ENCODE measurements at places on chromosomes 7 and 10.

- DNase-seq, result no peak
These were observed 17.1 kb upstream of the SLC13A1 start for GRCh38 chr7:123216825-123217224.

DNA sequence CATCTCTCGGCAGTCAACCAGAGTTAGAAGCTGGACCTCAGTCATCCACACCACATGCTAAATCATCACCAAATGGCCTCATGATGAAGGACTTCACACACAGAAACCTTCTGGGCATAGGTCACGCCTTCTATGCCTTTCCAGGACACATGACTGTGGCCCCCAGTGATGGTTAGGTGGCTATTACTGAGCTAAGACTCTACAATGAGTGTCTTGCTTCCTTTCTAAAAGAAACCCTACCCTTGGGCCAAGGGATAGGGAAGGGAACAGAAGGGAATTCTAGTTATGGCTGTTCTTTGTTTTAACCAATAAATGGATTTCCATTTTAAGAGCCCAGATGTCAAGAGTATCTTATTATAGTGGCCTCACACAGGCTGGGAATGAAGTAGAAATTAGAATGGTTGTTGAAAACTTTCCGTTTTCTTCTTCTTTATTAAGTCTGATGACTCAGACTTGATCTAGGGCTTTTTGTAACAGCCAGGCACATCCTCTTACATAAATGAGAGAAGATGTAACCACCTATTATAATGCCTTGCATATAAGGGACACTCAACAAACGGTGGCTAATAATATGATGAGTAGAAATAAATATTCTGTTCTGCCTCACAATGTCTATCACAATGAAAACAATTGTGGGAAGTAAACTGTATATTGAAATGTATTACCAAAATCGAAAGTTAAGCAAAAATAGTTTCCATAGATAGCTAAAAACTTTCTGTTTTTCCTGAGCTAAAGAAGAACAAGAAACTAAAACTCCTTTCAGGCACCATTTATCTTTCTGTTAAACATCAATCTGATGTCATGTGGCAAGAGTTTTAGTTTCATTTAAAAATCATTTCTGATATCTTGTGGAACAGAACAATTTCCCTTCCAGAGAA is 62.5 kb upstream of the TOMM7 start:
- DNase-seq, result no peak

DNA sequence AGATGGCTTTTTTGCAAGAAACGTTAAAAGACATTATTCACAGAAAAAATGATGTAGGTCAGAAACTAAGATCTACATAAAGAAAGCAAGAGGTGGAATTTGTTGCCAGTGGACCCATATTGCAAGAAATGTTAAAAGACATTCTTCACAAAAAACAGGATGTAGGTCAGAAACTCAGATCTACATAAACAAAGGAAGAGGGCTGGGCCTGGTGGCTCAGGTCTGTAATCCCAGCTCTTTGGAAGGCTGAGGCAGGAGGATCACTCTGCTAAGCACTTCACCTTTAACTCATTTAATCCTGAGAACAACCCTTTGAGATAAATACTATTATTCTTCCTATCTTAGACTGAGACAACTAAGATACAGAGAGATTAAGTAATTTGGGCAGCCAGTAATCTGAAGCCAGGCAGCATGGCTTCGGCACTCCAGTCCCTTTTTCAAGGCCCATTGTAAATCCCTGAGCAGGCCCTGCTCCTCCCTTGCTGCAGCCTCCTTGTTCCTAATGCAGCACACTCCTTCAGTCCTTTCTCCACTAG is 11.6 kb downstream of the ZFAND4 start:
- no peak for DNase-seq

DNA sequence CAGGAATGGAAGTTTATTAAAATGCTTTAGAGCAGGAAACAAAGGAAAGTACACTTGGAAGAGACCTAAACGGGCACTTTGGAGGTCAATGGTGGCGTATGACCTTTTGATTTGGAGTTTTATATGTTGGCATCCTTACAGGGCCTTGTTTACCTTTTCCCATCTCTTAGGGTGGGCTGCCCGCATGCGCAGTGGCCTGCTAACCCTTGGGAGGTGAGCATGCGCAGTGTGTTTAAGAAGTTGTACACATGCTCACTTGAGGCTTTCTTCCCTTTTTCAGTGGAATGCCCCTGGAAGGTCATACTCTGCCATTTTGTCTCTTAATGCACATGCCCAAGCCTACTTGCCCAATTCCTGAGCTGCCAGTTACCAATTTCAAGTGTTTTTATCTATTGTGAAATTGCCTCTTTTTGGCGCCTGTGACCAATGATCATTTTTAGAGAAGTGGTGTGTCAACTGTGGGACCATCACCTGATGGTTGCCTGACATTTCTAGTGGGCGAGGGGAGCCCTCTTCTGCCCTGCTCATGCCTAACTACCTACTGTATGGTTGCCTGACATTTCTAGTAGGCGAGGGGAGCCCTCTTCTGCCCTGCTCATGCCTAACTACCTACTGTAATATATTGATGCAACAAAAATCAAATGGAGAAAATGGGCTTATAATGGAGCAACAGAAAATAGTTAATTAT is 138.0 kb downstream of the PPP1R9A start:
- DNase-seq, result no peak

- no peak for DNase-seq
These were observed 30.5 kb downstream of the NSUN6 start for GRCh38 chr10:18620856-18621255.

GRCh38 chr7:117448655-117449054 is 21.4 kb upstream of the ASZ1 start:
- DNase-seq, result no peak

DNA sequence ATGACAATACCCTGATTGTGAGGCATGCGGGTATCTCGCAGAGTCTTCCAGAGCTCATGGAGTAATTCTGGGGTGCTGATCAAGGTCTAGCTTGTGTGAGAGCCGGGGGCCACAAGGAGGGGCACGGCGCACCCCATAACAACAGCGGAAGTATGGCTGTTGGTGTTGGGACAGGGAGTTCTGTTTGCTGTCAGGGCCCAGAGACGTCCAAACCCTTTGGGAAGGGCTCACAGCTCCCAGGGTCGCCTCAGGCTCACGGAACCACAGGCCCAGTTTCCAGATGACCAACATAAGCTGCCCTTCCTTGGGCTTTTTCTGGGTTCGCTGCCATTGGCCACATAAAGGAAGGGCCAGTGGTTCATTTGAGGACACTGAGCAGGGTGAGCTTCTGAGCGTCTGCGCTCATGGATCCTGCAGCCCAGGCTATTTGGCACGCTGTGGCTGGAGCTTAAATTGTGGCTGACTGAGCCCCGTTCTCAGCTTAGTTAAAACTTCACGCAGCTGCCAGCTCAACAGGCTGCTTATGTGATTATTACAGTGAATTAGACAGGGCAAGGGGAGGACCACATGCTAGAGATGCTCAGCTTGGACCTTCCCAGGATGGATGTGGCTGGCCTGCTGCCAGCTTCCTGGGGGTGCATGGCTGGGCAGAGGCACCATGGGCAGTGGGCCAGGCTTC is 92.3 kb downstream of the DNAJB6 start:
- no peak for DNase-seq

DNA sequence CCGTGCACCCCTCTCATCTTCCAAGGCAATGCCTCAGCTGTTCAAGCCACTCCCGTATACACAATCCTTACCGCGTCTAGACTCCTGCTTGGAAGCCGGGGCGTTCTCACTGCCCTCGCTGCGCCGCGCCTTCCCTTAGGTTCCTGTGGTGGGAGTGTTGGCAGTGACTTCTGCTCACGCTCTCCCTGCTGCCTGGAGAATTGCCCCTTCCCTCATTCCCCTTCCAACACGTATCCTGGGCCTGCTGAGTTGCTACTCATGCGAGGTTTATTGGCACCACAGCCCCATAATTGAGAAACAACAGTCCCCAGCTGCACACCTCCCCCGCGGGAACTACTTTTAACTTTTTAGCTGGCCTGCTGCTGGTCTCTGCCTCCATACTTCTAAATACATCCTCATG is 31.9 kb downstream of the RBM17 start:
- DNase-seq, result no peak

DNA sequence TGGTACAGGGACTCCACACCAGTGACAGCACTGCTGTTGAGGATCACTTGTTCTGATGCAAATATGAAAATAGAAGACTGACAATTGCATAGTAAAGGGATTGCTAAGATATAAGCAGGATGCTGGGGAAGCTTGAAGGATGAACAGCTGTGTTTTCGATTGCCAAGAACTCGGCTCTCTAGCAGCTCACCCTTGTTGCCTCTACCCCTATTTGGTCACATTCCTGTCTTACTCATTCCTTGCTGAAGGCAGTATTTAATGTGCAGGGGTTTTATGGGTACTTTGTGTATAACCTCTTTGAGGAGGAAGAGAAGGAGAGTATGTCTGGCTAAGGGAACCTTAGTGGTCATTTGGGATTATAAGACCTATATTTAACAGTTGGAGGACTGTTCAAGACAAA is 218.8 kb downstream of the AUTS2 start:
- no peak for DNase-seq

DNA sequence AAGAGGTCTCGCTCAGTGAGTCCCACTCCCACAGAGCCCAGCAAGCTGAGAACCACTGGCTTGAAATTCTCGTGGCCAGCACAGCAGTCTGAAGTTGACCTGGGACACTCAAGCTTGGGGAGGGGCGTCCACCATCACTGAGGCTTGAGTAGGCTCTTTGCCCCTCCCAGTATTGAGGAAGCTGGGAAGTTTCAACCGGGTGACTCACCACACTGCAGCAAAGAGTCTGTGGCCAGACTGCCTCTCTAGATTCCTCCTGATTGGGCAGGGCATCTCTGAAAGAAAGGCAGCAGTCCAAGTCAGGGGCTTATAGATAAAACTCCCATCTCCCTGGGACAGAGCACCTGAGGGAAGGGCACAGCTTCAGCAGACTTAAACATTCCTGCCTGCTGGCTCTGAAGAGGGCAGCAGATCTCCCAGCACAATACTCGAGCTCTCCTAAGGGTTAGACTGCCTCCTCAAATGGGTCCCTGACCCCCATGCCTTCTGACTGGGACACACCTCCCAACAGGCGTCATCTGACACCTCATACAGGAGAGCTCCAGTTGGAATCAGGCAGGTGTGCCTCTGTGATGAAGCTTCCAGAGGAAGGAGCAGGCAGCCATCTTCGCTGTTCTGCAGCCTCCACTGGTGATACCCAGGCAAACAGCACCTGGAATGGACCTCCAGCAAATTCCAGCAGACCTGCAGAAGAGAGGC is 970.9 kb upstream of the LRRN3 start:
- peak; percentile 5 for DNase-seq

GRCh38 chr10:69959911-69960310 is 92.7 kb upstream of the MACROH2A2 start:
- no peak for DNase-seq

DNA sequence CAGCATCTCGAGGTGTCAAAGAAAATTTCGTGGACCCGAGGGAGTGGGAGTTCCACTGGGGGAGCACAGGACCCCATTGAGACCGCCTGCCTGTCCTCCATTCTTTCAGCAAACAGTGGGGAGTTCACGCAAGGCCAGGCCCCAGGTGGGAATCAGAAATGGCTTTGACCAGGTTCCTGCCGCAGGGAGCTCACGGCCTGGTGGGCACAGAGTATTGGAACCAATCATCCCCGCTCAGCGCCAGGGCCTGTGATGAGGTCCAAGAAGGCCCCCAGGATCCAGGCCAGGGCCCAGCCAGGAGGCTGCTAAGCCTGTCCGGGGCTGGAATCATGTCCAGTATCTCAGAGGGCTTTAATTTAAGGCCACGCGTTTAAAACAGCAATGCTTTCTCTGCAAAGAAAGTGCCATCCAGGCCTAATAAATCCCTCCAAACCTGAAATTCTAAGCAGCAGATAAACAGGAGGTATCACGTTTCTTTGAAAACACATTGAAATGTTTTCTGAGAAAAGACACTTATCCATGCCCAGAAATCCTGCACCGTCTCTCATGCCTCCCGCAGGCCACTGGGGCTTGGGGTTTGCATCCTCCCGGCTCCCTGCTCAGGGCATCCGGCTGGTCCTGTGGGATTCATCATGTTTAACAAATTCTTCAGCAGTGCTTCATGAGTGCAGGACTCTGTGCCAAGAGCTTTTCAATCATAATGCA is 125.7 kb downstream of the OAT start:
- DNase-seq, result no peak

DNA sequence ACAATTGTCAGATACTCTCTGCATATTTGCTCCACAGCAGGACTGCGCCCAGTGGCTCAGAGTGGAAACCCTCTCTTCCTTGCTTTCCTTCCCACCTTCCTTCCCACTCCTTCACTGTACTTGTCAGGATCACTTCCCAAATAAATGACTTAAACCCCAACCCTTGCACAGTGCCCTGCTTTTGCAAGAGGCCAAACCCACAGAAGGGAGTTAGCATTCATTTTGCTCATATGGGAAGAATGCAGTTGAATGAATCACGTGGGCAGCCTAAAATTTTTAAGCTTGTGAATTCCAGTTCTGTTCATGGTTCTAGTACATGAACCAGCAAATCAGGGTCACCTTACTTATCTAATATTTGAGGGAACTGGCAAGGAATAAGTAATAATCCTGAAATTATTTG is 47.7 kb upstream of the SFMBT2 start:
- no peak for DNase-seq

DNA sequence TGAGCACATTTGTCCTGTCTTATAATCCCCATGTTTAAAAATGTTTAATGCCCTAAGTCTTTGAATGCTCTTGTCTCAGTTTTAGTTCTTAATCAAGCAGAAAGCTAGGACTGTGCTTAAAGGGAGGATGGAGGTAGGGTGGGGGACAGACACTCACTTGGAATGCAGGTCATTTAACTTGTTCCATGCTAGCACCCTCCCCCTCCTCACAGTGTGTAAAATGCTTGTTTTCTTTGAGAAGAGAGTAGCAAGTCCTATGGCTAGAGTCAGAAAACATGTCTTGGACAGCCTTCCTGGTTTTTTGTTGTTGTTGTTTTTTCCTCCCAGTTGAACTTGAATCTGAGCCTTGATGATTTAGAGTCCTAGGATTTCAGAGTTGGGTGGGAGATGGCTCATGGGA is 114.2 kb downstream of the PLPP4 start:
- DNase-seq, result no peak

GRCh38 chr7:47215640-47216039 is 366.3 kb downstream of the TNS3 start:
- no peak for DNase-seq

DNA sequence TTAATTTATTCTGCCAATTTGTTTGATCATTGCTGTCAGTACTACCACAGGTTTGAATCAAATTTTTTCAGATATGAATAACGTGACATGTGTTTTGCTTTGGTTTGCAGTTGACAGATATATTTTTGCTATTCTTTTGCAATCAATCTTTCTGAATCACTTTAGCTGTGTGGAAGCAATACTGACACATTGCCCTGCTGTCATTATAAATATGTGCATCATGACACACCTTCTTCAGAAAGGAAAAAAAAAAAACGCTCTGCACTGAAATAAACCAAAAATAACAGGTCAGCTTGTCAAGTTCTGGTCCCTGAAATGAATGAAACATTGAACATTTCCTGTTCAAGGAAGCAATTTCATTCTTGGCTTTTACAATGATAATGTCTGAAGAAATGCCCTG is 93.8 kb upstream of the FAM13C start:
- DNase-seq, result no peak

Data from H54 (cell line).